Activated CD4-positive, alpha-beta memory T cell treated with anti-CD3 and anti-CD28 coated beads, Interleukin-2, amount 10 ng/mL, durations not matched to agents 7 days and 5 days (primary cell): ENCODE measurements at places on chromosomes 13 and 19.

DNA sequence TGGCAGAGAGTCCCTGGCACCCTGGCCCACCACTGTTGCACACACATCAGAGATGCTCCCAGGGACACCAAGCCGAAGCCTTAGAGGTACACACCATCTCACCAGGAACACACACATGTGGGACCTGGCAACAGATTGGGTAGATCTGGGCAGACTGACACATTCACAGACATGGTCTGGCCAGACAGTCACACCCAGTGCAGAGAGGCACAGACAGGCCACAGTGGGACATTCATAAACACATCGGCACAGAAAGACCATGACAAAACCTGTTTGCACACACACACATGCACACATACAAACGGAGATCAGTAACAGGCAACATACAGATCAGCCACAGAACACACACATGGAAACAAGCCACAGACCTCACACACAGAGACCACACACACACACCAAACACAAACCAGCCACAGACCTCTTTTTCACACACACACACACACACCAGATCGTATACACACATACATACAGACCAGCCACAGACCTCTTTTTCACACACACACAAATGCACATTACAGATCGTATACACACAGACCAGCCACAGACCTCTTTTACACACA, 6.3 kb upstream of the JUNB start:
- H3K36me3 ChIP-seq: peaks cover 4% of the 10 kb centered on the region
- H3K4me3 ChIP-seq: no peak overlapping the region
- H3K27ac ChIP-seq: no peak overlapping the region
- peak; percentile 63 for DNase-seq
- H3K27me3 ChIP-seq: no peaks in the 10 kb centered on the region
- peaks cover 42% of the 10 kb centered on the region for H3K4me1 ChIP-seq

GRCh38 chr19:2255982-2256685, at the start of gene JSRP1:
TSS of gene JSRP1 (minus strand) at chr19:2256417. CDS start at chr19:2255314, 1,103 bp downstream.
- DNase-seq: no peak
- H3K36me3 ChIP-seq: no peaks in the 10 kb centered on the region
- H3K4me3 ChIP-seq: peak within 1 kb of the TSS; percentile 24
- peak within 1 kb of the TSS; percentile 87 for H3K27ac ChIP-seq
- peaks cover 24% of the 10 kb centered on the region for H3K27me3 ChIP-seq
- H3K4me1 ChIP-seq: peaks cover 45% of the 10 kb centered on the region

GRCh38 chr13:96662036-96662435, 332.2 kb downstream of the OXGR1 start:
- no peaks in the 10 kb centered on the region for H3K36me3 ChIP-seq
- DNase-seq: no peak
- H3K4me1 ChIP-seq: no peaks in the 10 kb centered on the region
- H3K4me3 ChIP-seq: no peak overlapping the region
- no peak overlapping the region for H3K27ac ChIP-seq

DNA sequence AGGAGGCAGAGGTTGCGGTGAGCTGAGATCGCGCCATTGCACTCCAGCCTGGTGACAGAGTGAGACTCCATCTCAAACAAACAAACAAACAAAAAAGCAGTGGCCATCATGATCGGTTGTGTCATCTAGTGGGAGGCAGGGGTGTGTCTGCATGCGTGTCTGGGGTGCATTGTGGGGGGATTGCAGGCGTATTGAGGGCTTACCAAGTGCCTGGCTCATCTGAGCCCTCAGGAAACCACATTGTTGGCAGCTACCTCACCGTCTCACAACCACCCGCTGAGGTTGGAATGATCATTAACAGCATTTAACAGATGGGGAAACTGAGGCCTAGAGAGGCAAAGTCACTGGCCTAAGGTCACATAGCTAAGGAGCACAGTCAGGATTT, 30.5 kb downstream of the NFIC start:
- no peak overlapping the region for H3K4me3 ChIP-seq
- no peaks in the 10 kb centered on the region for H3K27me3 ChIP-seq
- no peaks in the 10 kb centered on the region for H3K4me1 ChIP-seq
- no peak overlapping the region for H3K27ac ChIP-seq
- no peak for DNase-seq

DNA sequence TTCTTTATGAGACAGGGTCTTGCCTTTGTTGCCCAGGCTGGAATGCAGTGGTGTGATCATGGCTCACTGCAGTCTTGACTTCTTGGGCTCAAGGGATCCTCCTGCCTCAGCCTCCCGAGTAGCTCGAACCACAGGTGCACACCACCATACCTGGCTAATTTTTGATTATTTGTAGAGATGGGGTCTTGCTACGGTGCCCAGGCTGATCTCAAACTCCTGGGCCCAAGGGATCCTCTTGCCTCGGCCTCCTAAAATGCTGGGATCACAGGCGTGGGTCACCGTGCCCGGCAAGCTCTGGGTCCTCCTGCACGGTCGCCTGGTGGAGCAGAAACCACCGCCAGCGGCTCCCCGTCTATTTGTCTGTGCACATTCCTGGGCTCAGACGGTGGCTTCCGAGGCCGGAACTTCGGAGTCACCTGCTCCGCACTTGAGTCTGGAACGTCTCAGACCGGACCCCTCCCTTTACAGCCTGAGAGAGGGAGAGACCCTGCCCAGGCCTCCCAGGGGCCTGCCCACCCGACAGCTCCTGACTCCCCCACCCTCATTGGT, 22.2 kb downstream of the EFNA2 start:
- H3K4me1 ChIP-seq: no peaks in the 10 kb centered on the region
- no peak for DNase-seq
- no peaks in the 10 kb centered on the region for H3K36me3 ChIP-seq
- no peak overlapping the region for H3K27ac ChIP-seq
- peak overlapping the region; percentile 8 for H3K4me3 ChIP-seq

DNA sequence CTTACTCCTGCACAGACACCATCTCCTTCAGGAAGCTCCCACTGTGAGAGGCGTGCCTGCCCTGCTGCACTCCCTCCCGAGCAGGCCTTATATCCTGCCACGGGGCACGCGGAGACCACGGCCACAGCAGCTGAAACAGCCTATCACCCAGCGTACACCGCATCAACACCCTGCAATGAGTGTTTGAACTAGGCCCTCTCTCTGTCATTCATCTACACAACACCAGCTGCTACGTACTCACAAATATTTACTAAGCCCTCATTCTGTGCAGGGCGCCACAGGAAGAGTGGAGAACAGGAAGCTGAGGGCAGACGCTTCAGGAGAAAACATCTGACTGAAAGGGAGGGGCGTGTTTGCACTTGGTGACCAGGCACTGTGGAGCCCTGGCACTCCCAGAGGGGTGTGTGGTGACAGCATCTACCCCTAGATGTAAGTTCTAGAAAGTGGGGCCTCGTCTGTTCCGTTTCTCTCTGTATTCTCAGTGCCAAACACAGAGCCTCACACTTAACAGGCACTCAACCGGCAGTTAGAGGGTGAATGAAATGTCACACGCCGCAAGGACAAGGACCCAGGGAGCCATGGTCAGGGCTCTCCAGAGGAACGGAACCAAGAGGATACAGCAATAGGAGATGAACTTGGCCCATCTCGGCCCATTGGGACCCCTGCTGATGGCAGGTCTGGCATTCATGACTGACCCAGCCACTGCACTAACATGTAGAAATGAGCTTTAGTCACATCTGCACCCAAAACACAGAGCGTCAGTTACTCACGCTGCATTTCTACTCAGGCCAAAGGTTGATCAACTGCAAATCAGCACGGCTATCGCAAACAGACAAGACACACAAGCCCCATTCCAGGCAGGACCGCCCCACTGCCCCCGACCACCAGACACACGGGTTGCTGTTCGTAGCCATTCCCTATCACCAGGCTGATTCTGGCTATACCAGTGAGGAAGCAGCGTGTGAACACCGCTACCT, 15.7 kb downstream of the RANBP3 start:
- H3K27ac ChIP-seq: peak overlapping the region; percentile 97
- H3K4me1 ChIP-seq: peaks cover 75% of the 10 kb centered on the region
- H3K27me3 ChIP-seq: no peaks in the 10 kb centered on the region
- peak overlapping the region; percentile 56 for H3K4me3 ChIP-seq

DNA sequence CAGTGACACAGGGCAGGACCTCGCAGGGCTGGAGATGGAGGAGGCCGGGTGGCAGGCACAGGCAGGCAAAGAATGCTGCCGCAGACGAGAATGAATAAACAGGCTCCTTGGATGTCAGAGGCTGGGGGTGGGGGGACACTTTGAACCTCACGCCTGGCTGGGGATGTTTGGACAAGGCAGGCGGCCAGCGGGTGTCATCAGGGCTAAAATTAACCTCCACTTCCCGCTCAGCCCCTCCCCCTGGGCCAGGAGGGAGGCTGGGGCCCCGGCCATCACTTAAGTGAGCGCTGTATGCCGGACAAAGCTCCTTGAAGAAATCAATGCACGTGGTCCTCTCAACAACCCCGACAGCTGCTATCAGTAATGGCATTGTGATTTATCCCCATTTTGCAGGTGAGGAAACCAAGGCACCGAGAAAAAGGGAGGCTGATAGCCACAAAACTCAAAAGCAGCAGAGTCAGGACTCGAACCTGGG, 10.3 kb upstream of the FUT5 start:
- no peak overlapping the region for H3K27ac ChIP-seq
- no peaks in the 10 kb centered on the region for H3K4me1 ChIP-seq
- H3K27me3 ChIP-seq: peaks cover 3% of the 10 kb centered on the region
- H3K4me3 ChIP-seq: no peak overlapping the region
- no peak for DNase-seq

DNA sequence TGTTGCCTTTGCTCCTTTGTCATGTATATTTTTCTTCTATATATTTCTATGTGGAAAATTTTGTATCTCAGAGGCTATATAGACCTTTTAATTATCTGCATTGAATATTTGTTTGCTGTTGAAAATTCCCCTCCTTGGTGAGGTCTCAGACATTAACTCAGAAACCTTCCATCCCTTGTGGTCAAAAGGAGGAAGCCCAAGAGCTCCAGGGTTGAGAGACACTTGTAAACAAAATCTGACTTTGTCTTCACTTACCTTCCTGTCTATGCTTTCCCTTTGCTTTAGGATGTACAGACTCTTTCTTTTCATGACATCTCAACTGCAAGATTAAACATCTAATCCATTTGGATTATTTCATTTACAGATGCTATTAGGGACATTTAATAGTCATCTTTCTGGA, 157.5 kb downstream of the PCDH20 start:
- no peak overlapping the region for H3K27ac ChIP-seq
- no peaks in the 10 kb centered on the region for H3K4me1 ChIP-seq
- H3K4me3 ChIP-seq: no peak overlapping the region
- H3K36me3 ChIP-seq: no peaks in the 10 kb centered on the region

DNA sequence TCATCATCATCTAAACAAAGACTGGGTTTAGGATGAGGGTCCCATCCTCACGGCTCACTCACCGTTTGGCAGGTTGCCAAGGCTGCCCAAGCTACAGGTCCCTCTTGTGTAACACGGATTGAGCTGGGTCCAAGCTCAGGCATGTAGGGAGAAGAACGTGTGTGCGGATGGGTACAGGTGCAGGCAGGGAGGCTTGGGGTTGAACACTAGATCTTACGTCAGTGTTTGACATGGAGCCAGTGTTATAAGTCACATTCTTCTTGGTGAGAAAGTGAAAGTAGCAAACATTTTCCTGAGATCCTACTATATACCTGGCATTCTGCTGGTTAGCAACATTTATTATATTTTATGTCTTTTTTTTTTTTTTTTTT, 136.8 kb upstream of the RNF113B start:
- no peaks in the 10 kb centered on the region for H3K4me1 ChIP-seq
- H3K27me3 ChIP-seq: no peaks in the 10 kb centered on the region
- H3K27ac ChIP-seq: no peak overlapping the region
- H3K36me3 ChIP-seq: no peaks in the 10 kb centered on the region
- DNase-seq: no peak
- no peak overlapping the region for H3K4me3 ChIP-seq

DNA sequence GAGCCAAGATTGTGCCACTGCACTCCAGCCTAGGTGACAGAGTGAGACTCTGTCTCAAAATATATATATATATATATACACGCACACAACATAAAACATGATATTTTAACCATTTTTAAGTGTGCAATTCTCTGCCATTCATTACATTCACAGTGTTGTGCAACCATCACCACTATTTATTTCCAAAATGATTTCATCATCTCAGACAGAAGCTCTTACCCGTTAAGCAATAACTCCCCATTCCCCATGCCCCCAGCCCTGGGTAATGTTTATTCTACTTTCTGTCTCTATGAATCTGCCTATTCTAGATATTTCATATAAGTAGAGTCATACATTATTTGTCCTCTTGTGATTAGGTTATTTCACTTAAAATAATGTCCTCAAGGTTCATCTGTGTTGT, 20.3 kb downstream of the WDR88 start:
- peaks cover 2% of the 10 kb centered on the region for H3K27me3 ChIP-seq
- H3K4me1 ChIP-seq: no peaks in the 10 kb centered on the region
- no peaks in the 10 kb centered on the region for H3K36me3 ChIP-seq
- H3K4me3 ChIP-seq: no peak overlapping the region

DNA sequence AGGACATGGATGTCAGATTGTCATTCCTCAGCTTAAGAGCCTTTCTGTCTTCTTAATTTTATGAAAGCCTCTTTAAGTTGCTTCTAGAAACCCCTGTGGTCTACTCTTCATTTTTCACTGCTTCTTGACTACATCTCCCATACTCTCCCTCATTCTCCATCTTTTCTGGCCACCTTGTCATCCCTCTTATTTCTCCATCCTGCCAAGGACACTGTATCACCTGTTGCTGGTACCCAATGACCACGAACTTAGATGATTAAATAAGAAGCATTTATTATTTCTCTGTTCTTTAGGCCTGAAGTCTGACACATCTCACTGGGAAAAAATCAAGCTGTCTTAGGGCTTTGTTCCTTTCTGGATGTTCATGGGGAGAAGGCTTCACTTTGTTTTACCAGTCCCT, 9.2 kb downstream of the ZNF223 start:
- no peak for DNase-seq
- no peak overlapping the region for H3K4me3 ChIP-seq
- H3K4me1 ChIP-seq: no peaks in the 10 kb centered on the region
- H3K27me3 ChIP-seq: no peaks in the 10 kb centered on the region

- H3K4me1 ChIP-seq: peaks cover 78% of the 10 kb centered on the region
- H3K4me3 ChIP-seq: peak overlapping the region; percentile 2
- H3K27ac ChIP-seq: peak overlapping the region; percentile 92
- peaks cover 73% of the 10 kb centered on the region for H3K36me3 ChIP-seq
- DNase-seq: no peak
These were observed 7.6 kb downstream of the ALOX5AP start for GRCh38 chr13:30742901-30743300.

DNA sequence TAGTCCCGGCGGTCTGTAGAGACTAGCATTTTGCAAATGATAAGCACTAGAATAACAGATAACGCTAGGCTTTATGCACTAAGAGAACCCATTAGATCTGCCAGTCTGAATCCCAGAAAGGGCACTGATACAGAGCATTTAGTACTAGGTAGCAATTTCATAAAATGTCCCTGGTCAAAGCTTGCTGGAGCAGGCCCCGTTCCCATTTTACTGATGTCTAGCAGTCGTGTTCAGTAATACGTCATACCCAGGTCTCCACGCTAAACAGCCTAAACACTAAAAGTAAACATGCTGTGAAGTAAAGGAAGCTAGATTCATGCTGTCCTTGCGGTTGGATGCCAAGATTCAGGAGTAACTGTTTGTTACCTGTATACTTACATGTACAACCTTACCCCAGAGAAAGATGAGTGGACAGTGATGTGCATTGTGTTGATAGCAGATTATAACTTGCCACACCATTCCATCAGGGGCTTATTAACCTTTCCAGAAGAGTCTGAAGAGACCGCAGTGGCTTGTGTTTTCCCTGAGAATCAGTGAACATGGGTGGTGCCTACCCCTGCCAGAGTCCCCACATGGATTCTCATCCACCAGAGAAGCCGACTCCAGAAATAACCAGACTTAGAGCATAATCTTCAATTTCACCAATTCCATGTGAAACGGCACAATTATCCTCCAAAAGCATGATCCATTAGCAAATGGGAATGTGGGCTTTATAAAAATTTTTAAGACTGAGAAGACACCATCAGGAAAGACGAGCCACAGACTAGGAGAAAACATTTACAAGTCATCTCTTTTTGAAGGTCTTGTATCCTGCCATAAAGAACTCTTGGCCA, 3.4 kb upstream of the RPS11 start:
- H3K36me3 ChIP-seq: peaks cover 71% of the 10 kb centered on the region
- H3K4me1 ChIP-seq: peaks cover 68% of the 10 kb centered on the region
- DNase-seq: no peak
- H3K4me3 ChIP-seq: peak overlapping the region; percentile 28
- no peaks in the 10 kb centered on the region for H3K27me3 ChIP-seq
